H1 (cell line): ENCODE measurements at places on chromosomes 6 and 20.

DNA sequence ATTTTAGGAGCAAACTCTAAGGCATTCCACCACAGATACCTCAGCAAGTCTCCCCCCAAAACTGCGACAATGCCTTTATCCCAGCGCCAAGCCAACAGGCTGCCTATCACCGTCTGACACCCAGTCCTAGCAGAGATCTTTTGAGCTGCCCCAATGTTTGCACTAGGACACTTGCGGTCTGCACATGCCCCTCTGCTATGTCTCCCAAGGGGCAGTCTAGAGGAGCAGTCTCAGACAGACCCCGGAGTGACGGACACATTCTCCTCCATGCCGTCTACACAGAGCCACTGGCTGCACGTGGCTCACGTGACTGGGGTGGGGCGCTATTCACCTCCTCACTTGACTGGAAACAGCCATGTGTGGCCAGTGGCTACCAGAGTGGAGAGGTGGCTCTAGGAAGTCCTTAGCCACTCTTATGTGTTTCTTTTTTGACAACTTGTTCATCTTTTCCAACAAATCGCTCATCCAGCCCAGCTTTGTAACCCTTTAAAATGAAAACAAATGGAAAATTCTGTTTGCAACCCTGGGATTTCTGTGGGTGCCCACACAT, 16.0 kb downstream of the DIDO1 start:
- no peak for DNase-seq
- peaks cover 63% of the 10 kb centered on the region for H3K36me3 ChIP-seq
- H3K4me3 ChIP-seq = no peak overlapping the region

- H3K4me1 ChIP-seq = peaks cover 10% of the 10 kb centered on the region
- H3K36me3 ChIP-seq = no peaks in the 10 kb centered on the region
- H3K4me3 ChIP-seq = no peak overlapping the region
- DNase-seq = no peak
Measured at GRCh38 chr6:27771235-27771634, 141.0 kb downstream of the OR2B2 start.

DNA sequence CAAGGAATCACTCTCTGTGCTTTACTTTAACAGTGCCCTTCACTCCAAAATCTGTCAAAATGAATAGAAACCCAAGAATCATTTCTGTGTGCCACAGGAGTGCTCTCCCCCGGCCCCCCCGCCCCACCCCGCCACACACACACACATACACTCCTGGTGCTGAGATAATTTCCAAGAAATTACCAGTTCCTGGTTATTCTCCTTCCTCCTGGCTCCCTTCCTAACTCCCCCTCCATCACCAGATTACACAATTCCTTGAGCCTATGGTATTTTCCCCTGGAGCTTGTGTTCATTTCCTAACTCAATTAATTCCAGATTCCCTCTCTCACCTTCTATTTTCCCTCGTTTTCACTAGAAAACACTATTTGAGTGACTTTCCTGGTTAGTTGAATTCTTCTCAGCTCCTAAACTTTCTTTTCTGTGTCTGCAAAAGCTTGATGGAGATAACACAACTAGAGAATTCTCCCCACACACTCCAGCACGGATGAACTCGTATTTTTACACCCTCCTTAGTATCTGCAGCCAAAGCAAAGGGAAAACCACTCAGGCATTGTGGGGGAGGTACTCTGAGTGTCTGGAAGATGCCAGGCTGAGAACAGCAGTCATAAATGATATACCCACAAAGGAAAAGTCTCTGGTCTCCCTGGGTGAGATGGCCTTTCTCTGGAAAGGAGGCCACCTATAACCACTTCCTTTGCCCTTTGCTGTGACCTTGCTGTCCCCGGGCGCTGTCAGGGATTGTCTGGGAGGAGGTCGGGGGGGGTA, 1.9 kb upstream of the SLC24A3 start:
- DNase-seq = no peak
- no peaks in the 10 kb centered on the region for H3K36me3 ChIP-seq
- H3K4me3 ChIP-seq = no peak overlapping the region
- H3K27me3 ChIP-seq = no peaks in the 10 kb centered on the region
- no peak overlapping the region for H3K27ac ChIP-seq

GRCh38 chr6:3721810-3722621, 29.5 kb downstream of the PXDC1 start:
- peaks cover 3% of the 10 kb centered on the region for H3K4me1 ChIP-seq
- no peaks in the 10 kb centered on the region for H3K27me3 ChIP-seq
- H3K36me3 ChIP-seq = no peaks in the 10 kb centered on the region
- DNase-seq = no peak
- no peak overlapping the region for H3K4me3 ChIP-seq

- H3K4me3 ChIP-seq = no peak overlapping the region
- no peak overlapping the region for H3K27ac ChIP-seq
- no peaks in the 10 kb centered on the region for H3K36me3 ChIP-seq
Measured at GRCh38 chr6:144725736-144726522, 440.8 kb downstream of the UTRN start.
